ENCODE measurements at places on chromosomes 5 and 9.

DNA sequence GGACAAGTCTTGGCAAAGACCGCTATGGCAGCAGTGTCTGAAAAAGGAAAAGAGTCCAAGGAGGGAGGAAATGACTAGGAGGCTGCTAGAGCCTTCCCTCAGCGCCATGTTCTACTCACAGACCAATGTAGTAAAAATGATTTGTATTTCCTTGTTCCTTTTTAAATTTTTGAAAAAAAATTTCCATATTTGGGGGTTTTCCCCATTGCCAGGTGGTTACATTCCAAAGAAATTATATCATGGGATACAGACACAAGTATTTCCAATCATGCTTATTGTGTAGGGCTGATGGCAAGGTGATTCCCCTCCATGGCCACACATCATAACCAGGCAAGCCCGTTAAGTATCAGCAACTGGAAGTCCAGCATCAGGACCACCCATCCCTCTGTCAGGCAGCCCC, 138.2 kb downstream of the PIP5K1B start:
- no peak for DNase-seq

DNA sequence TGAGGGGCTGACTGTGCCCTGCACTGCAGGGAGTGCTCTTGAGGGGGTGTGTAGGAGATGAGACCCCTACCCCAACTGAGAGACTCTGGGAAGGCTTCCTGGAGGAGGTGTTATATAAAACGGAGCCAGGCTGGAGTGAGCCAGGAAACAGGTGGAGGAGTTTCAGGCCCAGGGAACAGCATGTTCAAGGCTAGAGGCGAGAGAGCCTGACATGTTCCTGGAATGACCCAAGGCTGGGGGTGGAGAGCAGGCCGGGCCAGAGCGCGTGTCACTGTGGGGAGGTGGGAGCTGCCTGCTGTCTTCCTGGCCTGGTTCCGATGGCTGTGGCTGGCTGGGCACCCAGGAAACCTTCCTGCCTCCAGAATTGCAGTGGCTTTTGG, 48.7 kb downstream of the RXRA start:
- no peak for DNase-seq

GRCh38 chr9:6680797-6681146, 35.2 kb upstream of the GLDC start:
- peak; percentile 43 for DNase-seq

- DNase-seq = no peak
These were observed 324.4 kb downstream of the ENC1 start for GRCh38 chr5:74316064-74316603.

- no peak for DNase-seq
These were observed 34.5 kb upstream of the SLC46A2 start for GRCh38 chr9:112925058-112925641.

- no peak for DNase-seq
These were observed 30.8 kb downstream of the GALNT12 start for GRCh38 chr9:98838155-98838867.

DNA sequence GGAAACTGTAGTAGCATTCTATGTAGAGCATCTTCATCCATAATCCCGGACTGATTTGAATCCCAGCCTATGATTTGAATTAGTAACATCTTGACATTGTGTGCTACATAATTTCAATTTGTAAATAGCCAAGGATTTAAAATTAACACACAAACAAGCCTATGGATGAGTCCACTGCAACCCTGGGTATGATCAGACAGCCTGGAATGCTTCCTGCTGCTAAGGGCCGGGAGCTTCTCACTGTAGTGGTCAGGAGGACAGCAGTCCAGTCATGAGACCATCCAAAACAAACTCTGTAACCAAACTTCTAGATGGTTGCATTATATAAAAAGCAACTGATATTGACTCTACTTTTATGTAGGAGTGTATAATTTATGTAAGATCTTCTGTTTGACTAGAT, 539.3 kb downstream of the MTRR start:
- no peak for DNase-seq

GRCh38 chr5:532521-533242, 8.4 kb upstream of the SLC9A3 start:
- no peak for DNase-seq

- no peak for DNase-seq
These were observed 189.4 kb downstream of the BNC2 start for GRCh38 chr9:16680975-16681651.

DNA sequence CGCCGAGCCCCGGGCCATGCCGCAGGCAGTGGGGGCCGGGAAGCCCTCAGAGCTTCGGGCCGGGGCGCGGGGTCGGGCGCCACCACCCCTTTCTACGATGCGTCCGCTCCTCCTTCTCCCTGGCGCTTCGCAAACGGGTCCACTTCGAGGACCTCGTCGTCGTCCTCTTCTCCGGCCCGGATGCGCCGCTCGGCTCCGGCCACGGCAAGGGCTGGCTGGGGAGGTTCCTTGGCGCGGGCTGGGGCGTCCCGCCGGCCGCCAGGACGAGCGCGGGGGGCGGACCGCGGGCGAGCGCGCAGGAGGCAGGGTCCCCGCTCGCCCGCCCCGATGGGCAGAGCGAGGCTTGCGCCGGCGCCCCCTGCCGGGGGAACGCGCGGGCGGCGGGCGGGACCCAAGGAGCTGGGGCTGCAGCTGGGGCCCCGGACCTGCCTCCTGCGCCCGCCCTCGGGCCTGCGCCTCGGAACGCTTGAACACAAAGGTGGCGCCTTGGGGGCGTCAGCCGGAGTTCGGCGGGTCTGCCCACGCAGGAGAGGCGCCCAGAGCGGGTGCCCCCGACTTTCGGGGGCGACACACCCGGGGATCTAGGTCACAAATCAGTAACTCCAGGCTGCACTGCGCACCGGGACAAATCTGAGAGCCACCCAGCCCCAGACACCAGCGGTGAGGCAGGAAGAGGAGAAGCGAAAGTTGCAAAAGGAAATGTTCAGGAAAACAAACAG, at the start of gene ROR2:
TSS of gene ROR2 (minus strand) at position 283 of the 719 bp plus-strand sequence.
- DNase-seq = no peak

Data from stimulated activated CD8-positive, alpha-beta memory T cell treated with anti-CD3 and anti-CD28 coated beads, Interleukin-4, amount 100 ng/mL, for 4 hours (primary cell).